SK-N-MC (cell line): ENCODE measurements at places on chromosomes 12 and 14.

- DNase-seq: no peak
Measured at GRCh38 chr14:51512316-51512715, 139.4 kb upstream of the FRMD6 start.

- no peak for DNase-seq
Measured at GRCh38 chr14:72643317-72643801, 250.5 kb downstream of the DPF3 start.

GRCh38 chr12:57712701-57713100 is 18.8 kb downstream of the OS9 start:
- no peak for DNase-seq

- no peak for DNase-seq
Measured at GRCh38 chr12:70180130-70180529, 63.1 kb upstream of the CNOT2 start.

DNA sequence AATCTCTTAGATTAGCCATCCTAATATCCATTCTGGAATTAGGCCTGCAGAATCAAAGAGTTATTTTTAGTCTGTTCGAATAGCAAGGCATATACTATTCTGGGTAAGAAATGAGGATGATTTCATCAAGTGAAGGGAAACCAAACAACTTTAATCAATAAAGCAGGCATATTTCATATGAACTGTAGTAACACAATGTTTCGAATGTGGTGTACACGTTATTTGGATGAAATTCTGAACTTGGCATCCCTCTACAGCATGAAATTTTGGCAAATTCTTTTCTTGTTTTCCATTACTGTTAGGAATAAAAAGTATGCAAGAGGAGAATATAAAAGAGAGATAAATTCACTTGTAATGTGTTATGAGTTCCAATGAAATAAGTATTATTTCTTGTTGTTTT is 1233.3 kb upstream of the SEL1L start:
- DNase-seq: no peak

DNA sequence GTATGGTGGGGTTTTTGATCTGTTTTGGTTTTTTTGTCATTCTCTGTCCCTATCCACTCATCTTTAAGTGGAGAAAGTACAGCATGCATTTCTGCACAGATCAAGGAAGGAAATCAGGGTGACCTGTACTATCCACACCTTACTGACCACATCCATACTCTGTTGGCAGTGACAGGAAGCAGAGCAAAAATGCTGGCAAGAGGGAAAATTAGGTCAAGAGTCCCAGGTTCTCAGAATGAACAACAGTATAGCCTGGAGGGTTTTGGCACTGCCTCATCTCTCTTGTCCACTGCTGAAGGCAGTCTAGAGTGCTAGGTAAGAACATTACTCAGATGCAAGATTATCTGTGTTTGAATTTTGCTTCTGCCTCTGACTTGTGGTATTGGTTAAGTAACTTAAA is 70.7 kb downstream of the TAOK3 start:
- no peak for DNase-seq

GRCh38 chr14:81427348-81428058 is 27.4 kb upstream of the STON2 start:
- DNase-seq: peak; percentile 18

DNA sequence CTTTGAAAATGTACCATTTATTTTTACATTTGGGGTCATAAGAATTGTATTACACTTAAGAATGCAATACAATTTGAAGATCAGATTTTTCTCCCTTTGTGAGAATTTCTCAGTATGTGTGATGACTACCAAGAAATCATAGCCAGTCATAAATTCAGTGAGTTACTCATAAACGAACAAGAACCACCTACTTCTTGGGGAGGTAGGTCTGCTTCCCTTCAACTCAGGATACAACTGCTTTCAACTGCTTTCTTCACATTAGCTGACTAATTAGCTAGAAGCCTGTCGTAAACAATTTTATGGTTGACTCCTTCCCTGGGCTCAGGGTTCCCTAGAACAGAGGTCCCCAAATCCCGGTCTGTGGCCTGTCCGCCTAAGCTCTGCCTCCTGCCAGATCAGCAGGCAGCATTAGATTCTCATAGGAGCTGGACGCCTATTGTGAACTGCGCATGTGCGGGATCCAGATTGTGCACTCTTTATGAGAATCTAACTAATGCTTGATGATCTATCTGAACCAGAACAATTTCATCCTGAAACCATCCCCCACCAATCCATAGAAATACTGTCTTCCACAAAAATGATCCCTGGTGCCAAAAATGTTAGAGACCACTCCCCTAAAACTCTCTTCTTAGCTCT is 3.7 kb downstream of the ANG start:
- DNase-seq: no peak

DNA sequence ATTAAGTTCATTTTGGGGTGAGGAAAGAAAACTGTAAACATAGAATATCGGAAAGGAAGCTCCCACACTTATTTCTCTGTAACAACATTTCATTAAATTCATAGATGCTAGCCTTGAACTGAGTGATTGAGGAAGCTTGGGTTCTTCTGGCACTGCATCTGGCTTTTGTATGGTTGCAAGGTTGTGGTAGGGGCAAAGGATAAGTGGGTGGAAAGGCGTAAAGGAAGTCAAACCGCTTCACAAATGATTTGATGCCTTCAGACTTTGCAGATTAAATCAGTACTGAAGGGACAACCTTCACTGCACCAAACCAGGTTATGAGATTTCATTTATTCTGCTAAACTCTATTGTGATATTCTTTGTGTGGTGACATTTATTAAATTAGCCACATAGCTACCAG is 28.1 kb upstream of the PAX9 start:
- DNase-seq: no peak

DNA sequence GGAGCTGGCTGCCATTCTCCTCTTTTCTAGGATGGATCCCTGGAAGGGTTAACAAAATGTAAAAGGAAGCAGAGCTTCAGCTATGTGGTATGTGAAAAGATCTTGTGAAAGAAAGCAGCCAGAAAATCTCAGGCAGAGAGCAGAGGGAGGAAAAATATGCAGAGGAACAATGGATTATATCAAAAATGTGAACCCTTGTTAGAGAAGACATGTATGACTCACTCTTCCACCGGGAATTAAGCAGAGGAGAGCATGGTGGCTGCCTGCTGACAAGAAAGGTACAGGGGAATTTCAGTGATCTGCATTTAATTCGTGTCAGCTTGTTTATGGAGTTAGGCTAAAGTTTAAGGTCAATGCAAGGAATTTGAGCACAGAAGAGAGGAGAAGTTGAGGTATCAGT is 46.3 kb downstream of the KCNA1 start:
- DNase-seq: no peak

DNA sequence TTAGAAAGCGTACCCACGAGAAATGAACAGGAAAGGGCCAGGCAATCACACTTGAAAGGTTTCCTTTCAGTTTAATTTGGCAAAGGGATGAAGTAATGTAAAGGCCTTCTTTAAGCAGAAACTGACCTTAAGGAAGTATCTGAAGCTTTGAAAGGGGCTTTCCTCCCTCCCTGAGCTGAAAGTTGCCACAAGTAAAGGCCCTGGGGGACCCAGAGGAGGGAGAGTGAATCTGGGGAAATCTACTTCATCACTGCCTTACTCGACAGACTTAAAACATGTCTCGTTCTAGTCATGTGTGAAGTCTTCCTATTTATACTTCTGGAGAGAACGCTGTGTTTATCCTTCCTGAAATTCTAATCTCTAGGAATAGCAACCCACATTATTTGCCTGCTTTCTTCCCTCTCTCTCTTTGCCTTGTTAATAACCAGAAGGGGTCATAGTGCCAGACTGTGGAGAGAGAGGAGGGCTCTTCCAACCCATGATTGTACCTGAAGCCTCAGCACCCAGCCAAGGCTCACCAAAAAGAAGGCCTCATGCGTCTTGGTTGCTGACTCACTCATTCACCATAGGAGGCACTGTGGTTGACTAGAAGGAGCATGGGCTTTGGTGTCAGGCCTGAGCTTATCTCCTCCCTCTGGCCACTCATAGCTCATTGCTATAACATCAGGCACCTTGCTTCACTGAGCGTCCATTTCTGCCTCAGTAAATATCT is 10.2 kb upstream of the GPX2 start:
- DNase-seq: no peak

DNA sequence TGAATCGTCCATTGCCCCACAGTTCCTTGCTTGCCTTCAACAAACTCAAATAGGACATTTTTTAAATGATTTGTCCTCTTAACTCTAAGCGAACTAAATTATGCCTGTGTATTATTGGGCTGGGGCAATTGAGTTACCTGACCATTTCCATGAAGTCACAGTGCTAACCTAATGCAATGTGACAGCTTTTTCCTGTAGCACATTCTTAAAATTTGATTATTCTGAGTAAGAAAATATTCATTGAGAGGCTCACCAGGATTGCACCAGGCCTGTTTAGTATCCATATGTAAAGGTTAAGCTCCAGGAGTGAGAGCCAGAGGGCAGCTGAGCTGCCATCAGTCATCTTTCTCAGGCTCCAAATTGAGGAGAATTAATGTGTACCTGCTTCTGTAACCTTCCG is 90.9 kb downstream of the GPR65 start:
- DNase-seq: no peak

DNA sequence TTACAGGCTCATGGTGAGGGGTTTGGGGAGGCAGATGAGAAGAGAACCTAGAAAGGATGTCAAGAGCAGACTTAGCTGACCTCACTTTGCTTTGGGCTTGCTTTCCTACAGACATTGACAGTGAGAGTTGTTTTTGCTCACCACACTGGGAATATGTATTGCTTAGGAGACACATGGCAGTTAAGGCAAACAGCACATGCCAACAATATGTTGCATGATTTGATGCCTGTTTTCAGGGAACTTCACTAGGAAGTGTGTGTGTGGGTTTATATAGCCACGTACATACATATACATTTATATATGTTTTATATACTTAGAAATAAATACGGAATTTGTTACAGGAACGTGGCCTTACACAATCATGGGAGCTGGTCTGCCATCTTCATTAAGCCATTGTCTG is 346.1 kb downstream of the RGS6 start:
- no peak for DNase-seq

DNA sequence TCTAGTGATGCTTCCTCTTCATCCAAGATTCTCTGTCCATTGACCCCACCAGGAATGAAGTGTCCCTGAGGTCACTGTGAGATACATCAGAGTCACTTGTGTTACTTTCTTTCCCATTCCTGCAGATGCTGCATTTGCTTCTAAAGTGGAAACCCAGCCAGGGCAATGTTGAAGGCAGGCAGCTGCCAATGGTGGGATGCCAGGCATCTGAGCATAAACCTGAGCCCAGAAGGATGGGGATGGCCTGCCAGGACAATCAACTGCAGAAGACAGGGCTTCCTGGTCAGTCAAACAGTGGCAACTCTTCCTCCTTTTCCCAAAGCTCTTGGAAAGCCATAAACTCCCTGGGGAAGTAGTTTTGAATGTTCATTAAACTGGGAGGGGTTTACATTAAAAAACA is 178.0 kb upstream of the TMEM132C start:
- no peak for DNase-seq

GRCh38 chr14:101500681-101501080 is 60.6 kb upstream of the DIO3 start:
- no peak for DNase-seq

DNA sequence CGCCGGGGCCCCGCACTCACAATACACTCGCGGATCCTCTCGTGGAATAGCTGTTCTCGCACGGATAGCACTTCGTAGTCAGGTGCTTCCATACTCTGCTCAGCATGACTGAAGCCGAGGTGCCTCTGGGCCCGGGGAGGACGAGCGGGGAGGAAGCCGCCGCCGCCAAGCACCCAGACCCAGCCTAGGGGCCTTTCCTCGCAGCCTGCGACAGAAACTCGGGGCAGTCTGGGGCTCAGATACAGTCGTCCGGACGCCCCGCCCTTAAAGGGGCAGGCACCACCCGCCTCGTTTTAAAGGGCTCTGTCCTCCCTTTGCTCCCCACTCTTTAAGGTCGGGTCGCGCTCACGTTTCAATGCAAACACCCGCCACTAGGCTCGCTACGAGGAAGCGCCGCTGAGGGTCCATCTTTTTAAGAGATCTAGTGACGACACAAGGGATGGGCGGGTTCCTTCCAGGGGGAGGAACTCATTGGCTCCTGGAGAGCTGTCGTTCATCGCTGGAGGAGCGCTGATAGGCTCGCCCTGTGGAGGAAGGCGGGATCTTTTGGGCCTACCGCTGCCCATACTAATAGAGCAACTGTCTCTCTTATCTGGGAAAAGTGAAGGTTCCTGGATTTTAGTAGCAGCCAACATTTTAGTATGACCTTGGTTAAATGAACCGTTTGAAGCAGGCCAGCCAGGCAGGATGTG is at the start of gene LMBR1L:
TSS of gene LMBR1L (minus strand) at position 384 of the 692 bp plus-strand sequence. CDS start at position 92, 292 bp downstream.
- DNase-seq: peak; percentile 92

DNA sequence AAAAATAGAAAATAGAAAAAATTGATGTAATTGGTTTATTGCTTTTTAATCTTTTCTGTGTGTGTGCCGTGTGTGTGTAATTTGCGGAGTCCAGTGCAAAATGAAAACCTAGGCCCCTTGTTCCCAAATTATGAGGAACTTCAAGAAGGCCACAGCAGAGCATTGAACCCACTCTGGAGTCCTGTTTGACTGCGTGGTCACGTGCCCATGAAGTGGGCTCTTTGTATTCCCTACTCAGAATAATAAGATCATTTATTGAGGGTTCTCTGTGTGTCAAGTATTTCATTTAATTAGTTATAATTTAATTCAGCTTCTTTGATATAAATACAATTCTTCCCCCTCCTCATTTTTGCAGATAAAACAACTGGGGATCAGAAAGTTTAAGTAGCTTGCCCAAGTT is 12.3 kb upstream of the NINJ2 start:
- no peak for DNase-seq

GRCh38 chr12:108616941-108617858 is 16.5 kb downstream of the SELPLG start:
- no peak for DNase-seq

GRCh38 chr14:90674043-90674670 is 142.1 kb downstream of the TTC7B start:
- DNase-seq: no peak

DNA sequence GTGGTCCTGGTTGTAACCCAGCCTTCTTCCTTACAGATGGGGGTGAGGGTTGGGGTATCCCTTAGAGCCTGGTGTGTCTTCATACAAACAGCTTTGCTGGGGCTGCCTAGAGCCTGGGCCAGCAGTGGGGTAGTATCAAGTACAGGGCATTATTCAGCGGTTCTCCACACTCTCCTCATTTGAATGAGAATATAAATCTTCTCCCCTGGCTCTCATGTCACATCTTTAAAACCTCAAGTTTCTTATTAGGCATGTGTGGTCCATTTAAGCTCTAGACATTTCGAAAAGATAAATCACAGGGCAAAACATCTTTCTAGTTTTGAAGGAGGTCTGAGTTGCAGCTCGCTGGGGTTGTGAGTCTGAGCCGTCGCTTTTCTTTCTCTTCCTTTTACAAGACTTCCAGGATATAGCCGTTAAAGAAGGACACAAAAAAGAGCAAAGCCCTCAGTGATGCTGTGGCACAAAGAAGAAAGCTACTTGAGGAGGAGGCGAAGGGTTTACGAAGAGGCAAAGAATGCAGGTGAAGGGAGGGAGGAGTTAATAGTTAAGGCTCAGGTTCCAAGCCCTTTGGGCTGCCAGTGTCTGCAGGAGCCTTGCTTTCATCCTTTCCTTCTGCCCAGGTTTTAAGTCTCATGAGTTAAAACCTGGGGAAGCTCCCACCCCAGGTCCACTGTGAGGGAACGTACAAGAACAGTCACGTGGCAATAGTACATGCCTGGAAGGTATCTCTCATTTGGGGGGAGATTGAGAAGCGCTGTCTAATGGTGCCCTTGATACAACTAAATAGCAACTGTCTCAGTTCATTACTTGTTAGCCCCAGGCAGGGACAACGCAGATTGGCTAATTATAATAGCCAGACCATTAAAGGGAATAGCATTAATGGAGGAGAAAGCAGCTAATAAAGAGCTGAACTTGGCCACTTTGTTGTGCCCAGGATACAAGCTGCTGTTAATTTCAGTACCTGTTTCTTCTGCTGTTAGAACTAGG is 94.2 kb downstream of the ETV6 start:
- no peak for DNase-seq

GRCh38 chr12:76706101-76706500 is 57.8 kb upstream of the ZDHHC17 start:
- no peak for DNase-seq
